Cardiac fibroblast (primary cell): ENCODE measurements at places on chromosomes 13 and 19.

DNA sequence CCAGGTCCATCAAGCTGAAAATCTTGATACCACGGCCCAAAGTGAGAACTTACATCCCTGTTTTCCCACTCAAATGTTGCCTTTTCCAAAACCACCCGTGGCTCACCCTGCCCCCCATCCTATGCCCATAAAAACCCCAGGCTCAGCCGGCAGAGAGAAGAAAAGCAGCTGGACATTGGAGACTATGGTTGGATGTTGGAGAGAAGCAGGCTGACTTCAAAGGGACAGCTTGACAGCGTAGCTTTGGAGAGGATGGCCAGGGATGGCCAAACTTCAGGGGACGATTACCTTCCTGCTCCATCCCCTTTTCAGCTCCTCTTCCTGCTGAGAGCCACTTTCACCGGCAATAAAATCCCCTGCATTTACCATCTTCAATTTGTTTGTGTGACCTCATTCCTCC, 3.5 kb upstream of the ZNF792 start:
- DNase-seq, result no peak

- no peak for DNase-seq
Observed at GRCh38 chr13:105097521-105097920, 1437.9 kb downstream of the EFNB2 start.

- no peak for DNase-seq
Observed at GRCh38 chr13:108833531-108833930, 204.1 kb downstream of the MYO16 start.

DNA sequence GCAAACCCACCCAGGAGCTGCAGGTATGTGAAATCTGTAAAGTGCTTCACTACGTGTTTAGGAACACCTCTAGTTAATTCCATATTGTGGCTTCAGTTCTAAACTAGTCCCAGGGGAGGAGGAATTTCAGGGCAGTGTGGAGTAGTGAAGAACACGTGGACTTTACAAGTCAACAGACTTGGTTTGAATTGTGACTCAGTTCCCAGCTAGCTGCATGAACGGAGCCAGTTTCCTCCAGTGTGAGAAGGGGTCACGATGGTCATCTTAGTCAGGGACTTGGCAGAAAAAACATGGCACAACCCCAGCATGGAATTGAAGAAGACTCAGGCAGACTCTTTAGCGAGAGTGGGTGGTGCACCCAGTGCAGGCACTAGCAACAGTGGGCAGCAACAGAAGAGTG, 175.7 kb upstream of the UBL3 start:
- DNase-seq, result peak; percentile 83

DNA sequence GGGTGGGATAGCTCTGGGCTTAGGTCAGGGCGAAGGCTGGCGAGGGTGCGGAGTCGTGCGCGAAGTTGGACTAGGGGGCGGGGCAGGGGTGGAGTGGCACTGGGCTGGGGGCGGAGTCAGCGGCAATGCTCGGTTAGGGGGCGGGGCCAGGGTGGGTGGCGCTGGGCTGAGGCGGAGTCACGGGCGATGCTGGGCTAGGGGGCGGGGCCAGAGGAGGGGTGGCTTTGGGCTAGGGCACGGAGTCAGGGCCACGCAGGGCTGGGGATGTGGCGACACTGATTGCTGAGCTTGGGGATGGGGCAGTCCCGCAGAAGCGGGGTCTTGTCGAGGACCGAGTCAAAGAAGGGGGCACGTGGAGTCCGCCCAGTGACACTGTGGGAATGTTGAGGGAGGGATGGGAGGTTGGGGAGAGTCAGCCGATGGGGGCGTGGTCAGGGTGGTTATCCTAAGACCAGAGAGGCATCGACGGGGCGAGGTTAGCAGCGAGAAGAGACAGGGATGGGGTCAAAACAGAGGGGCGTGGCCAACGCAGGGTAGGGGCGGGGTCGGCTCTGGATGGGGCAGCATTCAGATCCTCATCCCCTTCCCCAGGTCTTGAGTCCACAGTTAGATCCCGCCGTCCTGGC, 8.7 kb downstream of the HOMER3 start:
- peak; percentile 42 for DNase-seq

- no peak for DNase-seq
Observed at GRCh38 chr19:32498648-32499200, 82.3 kb upstream of the PDCD5 start.

DNA sequence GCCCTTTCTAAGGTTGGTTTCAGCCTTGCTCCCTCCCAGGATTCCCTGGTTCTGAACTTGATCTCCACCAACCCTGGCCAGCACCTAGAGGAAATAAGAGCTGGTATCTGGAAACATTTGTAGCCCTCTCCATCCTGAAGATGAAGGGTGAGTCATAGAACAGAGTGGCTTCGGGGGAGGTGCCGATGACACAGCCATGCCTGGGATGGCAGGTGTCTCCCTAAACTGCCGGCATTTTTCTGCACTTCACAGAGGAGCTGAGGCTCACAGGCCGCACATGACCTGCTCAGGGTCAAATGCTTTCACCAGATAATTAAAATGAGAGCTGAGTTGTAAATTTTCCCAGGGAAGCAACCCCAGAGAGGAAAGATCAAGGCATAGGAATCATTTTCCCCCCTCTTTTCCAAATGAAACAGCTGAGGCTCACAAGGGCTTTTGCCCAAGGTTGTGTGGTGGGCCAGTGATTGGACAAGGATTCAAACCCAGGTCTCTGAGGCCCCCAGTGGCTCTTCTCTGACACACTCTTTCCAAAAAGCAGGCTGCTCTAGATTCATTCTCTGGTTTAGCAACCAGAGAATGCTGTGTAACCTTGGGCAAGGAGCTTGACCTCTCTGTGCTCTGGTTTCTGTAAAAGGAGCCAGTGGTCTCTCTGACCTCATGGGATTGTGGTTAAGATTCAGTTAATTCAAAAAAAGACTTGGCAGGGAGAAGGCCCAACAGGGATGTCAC, 1.2 kb upstream of the SLC25A42 start:
- DNase-seq, result peak; percentile 45

- no peak for DNase-seq
Observed at GRCh38 chr13:75339635-75340374, 142.2 kb downstream of the TBC1D4 start.

- DNase-seq, result no peak
Observed at GRCh38 chr19:35736913-35737886, 5.1 kb downstream of the IGFLR1 start.

DNA sequence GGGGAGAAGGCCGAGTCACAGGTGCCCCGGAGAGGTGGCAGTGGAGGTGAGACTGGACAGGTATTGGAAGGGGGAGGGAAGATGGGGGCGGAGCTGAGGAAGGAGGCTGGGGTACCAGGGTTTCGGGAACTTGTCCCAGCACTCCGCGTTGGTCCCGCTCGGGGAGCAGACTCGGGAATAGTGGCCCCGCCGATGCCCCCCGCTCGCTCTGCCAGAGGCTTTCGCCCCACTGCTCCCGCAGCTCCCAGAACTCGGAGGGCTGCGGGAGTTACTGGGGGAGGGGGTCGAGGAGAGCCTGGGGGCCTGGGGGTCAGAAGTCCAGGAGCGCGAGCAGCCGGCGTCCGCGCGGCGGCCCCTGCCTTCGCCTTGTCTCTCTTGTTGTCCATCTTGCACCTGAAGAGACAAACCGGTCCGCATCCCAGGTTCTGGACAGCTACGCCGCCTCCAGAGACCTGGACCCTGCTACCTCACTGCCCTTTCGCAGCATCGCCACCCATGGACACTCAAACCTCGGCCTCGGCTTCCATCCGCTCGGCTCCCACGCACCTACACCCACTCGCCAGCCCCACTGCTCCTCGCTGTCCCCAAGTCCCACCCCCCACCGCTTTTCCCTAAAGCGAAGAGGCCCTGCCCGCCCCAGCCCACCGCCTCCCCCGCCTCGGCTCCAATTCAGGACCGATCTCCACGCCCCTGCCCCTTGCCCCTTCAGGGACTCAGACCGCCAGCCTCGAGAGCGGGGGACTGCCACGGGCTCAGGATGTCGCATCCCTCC, 700 bp downstream of the PRR36 start:
- DNase-seq, result no peak

- no peak for DNase-seq
Observed at GRCh38 chr19:6733338-6734095, 3.9 kb downstream of the GPR108 start.

- no peak for DNase-seq
Observed at GRCh38 chr19:28401739-28402424, 811.1 kb downstream of the UQCRFS1 start.

DNA sequence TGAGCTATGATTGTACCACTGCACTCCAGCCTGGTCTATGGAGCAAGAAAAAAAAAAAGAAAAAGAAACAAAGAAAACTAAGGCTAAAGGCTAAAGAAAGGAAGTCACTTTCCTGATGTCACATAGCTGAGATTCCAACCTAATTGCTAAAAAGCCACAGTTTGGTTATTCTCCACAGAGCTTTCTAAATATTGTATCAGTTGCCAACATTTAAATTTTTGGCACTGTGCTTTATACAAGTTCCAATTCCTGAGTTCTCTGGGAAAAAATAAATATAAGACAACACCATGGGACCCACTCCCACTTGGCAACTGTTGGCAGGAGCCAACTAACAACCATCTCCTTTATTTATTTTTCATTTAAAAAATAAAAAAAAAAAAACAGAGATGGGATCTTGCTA, 11.2 kb upstream of the LYPD3 start:
- peak; percentile 78 for DNase-seq

GRCh38 chr13:94057618-94058186, 421.8 kb downstream of the DCT start:
- DNase-seq, result no peak

DNA sequence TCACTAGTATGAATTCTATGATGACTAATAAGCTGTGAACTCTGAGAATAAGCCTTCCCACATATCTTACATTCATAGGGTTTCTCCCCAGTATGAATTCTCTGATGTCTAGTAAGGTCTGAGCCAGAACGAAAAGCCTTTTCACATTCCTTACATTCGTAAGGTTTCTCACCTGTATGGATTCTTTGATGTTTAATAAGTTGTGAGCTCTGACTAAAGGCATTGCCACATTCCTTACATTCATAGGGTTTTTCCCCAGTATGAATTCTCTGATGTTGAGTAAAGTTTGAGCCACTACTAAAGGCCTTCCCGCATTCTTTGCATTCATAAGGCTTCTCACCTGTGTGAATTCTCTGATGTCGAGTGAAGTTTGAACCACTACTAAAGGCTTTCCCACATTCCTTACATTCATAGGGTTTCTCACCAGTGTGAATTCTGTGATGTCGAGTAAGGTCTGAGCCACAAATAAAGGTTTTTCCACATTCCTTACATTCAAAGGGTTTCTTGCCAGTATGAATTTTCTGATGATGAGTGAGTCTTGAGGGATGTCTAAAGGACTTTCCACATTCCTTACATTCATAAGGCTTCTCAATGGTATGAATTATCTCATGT, 30.7 kb upstream of the ZFP82 start:
- no peak for DNase-seq

DNA sequence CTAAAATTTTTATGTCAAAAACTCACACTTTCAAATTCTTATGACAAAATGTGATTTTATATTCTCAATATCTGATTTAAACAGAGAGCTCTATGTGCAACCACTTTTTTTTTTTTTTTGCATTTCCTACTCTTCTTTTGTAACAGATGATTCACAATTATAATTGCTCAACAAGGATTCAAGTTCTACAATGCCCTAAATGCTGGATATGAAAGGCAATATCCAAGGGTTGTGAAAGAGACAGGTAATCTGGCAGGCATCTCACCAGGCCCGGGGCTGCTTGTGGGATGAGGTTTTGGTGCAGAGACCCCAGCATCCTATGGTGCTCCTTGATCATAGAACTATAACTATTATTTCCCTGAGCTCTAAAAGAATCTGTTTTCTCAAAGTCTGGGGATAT, 363.6 kb upstream of the NBEA start:
- peak; percentile 15 for DNase-seq

GRCh38 chr19:6015841-6016545, 38.1 kb upstream of the RANBP3 start:
- no peak for DNase-seq

DNA sequence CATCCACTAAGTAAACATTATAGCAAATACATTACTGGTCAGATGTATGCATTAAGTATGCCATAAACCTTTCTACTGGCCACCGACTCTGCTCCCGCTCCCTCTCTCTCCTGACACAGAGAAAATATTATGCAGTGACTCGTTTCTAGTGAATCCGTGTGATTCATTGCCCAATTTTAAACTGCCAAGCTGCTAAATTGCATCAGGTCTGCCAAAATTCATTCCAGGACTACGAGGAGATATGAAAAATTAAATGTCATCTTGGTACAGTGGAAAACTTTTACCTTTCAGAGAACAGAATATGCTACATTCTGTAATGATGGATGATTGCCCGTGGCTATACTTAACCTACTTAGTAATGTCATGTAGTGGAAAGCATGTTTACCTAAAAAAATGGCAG, 368.8 kb upstream of the TSHZ3 start:
- peak; percentile 30 for DNase-seq
